ENCODE measurements at places on chromosomes 7 and 10. TPM values are rescaled to one million over a fixed set of nuclear protein-coding genes. Genes with fewer than 3 reads are reported as not detected.

The CALML5 gene
- not detected for total RNA-seq

The SORBS1 gene
- 3.9 TPM for total RNA-seq

- no peak for DNase-seq
Observed at GRCh38 chr7:70355198-70356020, 757.1 kb downstream of the AUTS2 start.

- no peak for DNase-seq
Observed at GRCh38 chr7:124330731-124331407, 298.0 kb upstream of the TMEM229A start.
